SJSA1 (cell line): ENCODE measurements at places on chromosomes 16 and 17.
A peak's percentile ranks its signal among the peaks of the same experiment; 100 is the strongest.

- DNase-seq = no peak
Measured at GRCh38 chr17:33369876-33370275, 76.8 kb upstream of the ASIC2 start.

- DNase-seq = no peak
Measured at GRCh38 chr17:64024215-64024654, 3.8 kb upstream of the ICAM2 start.

GRCh38 chr16:22946433-22946832 lies 132.5 kb downstream of the HS3ST2 start:
- no peak for DNase-seq

- DNase-seq = no peak
Measured at GRCh38 chr17:44069974-44070454, 521 bp upstream of the G6PC3 start.

DNA sequence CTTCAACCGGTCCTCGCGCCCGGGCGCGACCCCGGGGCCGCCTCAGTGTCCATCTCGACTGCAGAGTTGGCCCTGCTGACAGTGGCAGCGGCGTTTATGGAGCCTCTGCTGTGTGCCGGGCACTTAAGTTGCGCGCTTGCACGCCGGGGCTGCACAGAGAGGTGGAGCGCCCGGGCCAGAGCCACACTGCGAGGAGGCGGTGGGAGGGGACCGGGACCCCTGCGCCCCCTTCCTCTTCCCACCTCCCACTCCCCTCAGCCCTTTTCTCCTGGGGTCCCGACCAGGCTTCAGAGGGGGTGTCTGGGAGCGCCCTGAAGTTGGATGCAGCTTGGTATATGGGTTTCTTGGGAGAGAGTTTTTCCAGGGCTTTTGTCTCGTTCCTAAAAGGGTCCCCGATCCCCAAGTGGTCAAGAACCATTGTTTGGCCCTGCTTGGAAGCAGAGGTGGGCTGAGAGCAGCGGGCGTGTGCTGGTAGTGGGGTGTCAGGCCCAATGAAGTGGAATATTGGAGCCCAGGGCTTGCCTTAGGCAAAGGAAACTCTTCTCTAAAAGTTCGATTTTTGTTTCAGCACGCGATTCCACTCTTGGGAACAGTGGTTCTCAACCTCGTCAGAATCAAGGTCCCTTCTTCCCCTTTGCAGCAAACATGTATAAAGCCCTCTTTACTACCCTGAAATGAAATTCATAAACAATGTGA lies 605 bp downstream of the MRTFB start:
- DNase-seq = peak; percentile 51

GRCh38 chr16:69596801-69597200 lies 31.0 kb downstream of the NFAT5 start:
- DNase-seq = no peak

- no peak for DNase-seq
Measured at GRCh38 chr16:19578378-19578971, 23.0 kb downstream of the VPS35L start.

- DNase-seq = no peak
Measured at GRCh38 chr17:39627712-39628516, 1.2 kb downstream of the PPP1R1B start.

DNA sequence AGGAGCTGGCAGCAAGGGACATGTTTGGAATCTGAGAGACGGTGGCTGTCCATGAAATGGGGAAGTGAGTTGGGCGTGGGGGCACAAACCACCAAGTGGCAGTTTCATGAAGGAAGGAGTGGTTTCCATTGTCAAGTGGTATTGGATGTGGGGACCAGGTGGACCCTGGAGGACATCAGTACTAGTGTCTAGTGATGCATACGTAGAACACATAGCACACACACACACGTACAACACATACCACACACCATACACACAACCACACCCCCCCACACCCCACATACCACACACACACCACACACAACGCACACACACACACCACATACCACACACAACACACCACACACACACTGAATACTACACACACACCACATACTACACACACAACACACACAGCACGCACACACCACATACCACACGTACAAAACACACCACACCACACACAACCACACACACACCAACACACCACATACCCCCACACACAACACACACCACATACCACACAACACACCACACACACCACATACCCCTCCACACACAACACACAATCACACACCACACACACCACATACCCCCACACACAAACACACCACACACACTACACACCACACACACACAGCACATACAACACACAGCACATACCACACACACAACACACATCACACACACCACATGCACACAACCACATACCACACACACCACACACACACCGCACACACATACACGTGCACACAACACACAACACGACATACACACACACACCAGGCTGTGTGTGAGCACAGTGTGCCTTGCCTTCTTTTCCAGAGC lies 41.1 kb upstream of the GSE1 start:
- DNase-seq = no peak

DNA sequence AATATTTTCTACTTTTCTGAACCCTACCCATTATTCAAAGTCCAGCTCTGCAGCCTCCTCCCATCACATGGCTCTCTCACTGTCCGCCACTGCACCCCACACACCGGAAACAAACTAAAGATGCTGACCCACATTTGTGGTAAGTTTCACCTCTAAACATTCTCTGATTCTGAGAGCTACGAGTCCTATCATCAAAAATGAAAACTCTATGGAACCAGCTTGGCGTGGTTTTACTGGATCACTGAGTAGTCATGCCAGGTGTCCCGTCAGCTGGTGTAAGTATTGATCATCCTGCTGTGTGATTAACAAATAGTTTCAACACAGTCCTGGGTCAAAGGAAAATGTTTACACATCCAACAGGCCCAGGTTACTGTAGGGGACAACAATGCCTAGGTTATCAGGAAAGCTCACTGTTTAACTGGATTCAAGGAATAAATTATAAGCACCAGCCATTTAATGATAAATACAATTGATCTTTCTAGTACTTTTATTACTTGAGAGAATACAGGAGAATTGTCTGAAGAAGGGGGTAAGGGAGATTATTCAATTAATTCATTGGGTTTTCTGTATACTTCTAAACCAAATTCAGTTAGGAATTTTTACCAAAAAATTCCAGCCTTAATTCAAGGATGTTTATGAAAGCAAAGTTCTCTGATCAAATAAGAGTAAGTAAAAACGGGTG lies 33.9 kb downstream of the CYTH1 start:
- DNase-seq = no peak

DNA sequence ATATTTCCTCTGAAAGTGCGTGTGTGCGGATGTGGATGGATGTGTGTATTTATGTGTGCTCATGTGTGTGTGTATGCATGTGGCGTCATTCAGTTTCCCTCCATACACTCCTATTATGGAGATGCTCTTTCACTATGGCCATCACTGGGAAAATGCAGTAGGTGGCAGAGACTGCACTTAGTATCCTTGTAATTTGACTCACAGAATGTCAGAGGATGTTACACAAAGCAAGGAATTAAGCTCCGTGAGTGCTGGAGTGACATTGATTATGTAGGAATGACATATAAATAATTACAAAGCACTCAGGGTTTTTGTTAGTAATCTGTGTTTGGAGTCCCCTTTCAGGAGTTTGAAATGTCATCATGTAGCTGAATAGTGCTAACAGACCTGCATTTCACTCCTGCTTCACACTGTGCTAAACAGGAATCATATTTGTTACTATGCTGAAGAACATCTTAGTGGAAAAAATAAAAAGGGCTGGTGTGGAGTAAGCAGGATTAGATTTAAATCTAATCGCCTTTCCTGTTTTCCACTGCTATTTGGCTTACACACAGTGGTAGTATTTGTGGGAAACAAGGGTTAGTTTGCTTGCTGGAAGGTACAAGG lies 59.6 kb downstream of the HS3ST4 start:
- no peak for DNase-seq

DNA sequence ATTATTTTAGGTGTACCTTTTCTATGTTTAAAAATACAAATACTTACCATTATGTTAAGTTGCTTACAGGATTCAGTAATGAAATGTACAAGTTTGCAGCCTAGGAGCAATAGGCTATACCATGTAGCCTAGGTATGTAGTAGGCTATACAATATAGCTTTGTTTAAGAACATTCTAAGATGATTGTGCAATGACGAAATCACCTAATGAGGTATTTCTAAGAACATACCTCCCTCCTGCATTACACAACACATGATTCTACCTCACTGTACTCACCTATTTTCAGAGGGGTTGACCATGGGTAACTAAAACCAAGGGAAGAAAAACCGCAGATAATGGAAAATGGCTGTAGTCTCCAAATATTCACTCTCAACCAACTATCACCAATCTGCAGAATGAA lies 35.3 kb upstream of the TBC1D3K start:
- no peak for DNase-seq

DNA sequence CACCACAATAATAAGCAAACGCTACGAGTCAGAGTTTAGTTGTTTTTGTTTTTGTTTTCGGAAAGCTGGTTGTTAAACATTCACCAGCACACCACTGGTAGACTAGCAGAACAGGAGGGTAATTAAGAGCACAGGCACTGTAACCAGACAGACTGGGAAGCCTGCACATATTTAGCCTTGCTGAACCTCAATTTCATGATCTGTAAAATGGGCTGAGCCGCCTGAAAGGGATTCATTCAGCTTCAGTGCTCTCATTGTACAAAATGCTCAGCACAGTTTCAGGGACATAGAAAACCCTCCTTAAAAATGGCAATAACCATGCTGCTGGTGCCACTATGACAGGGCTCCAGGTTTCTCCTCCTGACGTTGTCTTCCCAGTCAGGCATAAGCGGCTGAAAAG lies 66.4 kb downstream of the TMEM114 start:
- DNase-seq = no peak

GRCh38 chr16:75787440-75787839 lies 61.1 kb upstream of the CPHXL start:
- DNase-seq = no peak

DNA sequence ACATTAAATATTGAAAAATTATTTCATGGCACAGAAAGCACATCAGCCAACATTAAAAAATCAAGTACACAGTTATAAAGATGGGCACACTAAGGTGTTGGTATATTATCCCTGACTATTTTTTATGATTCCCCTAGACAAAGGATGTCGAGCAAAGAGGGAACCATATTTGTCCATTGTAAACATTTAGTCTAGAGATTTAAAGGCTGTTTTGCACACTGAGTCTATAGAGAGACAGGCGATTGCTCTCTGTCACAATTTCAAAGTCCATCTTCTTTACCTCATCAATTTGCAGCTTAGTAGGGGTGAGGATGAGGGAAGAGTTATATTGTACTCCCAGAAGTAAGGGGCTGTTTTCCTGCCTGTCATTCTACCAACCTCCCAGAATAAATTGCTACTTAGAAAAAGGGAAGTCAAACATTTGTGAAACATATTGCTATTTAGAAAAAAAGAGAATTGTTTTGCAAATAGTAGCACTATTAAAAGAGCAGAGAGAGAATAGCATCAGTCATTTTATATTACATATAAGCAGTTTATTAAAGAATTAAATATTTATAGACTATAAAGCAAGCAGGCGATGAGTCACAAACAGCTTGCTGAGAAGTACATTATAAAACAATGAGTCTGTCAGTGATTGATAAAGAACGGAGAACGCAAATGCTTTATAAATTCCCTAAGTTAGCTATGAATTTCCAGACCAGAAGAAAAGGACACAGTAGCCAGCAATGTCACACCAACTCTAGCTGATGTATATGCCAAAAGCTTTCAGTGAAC lies 270.6 kb upstream of the PMFBP1 start:
- DNase-seq = no peak

- DNase-seq = no peak
Measured at GRCh38 chr16:74651841-74652240, 14.8 kb downstream of the RFWD3 start.

GRCh38 chr16:72240466-72240865 lies 68.5 kb upstream of the PMFBP1 start:
- DNase-seq = no peak

GRCh38 chr17:28970879-28971278 lies 19.6 kb upstream of the PHF12 start:
- DNase-seq = no peak

GRCh38 chr17:79033741-79034501 lies 10.0 kb downstream of the C1QTNF1 start:
- peak; percentile 41 for DNase-seq

GRCh38 chr17:20925091-20925490 lies 117.7 kb downstream of the USP22 start:
- no peak for DNase-seq

GRCh38 chr16:52825892-52826291 lies 226.8 kb downstream of the CHD9NB start:
- DNase-seq = no peak

GRCh38 chr17:75082683-75083082 lies 5.1 kb upstream of the SLC16A5 start:
- no peak for DNase-seq

DNA sequence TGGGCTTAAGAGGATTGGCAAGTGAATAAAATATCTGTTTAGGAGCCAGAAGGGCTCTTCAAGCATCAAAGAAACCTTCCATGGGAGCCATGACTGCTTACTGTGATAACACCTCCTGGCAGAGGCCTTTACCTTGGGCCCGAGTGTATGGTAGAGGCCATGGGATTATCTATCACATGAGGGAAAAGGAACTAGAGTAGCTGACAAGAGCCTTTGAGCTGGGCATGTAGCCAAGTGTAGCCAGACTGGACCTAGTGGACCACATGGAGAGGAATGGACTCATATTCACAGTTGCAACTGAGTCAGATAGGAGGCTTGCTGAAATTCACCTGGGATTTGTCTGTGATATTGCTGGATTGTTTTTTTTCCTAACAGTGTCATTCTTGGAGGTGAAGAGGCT lies 276.0 kb upstream of the ZFHX3 start:
- no peak for DNase-seq

DNA sequence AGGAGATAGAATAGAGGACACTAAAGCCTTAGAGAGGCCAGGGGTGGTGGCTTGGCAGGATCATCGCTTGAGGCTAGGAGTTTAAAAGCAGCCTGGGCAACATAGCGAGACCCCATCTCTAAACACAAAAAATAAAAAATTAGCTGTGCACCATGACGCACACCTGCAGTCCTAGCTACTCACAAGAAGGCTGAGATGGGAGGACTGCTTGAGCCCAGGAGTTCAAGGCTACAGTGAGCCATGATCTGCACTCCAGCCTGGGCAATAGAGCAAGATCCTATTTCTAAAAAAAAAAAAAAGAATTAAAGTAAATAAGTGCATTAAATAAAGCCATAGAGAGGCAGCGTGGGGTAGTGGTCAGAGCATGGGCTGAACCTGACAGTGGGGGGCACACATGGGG lies 19.1 kb downstream of the SBK1 start:
- no peak for DNase-seq

DNA sequence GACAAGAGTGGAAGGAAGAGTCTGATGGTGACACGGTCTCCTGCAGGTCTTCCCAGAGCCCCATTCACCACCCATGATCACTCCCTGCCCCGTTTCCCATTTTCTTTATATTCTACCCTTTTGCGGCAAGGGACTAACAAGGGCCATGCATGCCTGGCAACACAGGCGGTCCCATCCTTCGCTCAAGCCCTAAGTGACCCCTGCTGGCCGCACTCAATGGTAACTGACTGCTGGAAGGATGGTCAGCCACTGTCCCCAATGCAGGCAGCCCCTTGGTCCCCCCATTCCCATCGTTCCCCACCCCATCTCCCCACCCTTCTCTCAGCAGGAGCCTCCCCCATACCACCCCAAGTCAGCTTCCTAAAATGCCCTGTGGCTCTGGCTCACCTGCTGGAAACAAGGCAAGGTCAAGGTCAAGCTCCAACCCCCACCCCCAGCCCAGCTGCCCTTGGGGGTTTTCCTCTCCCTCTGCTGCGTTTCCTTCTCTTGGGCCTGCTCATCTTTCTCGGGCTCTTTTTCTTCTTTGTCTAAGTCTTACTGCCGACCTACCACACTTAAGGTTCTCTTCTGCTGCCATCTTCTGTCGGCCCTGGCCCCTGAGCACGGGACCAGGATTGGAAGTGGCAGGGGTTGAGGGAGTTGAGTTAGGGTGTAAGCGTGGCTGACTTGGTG lies 116.0 kb downstream of the RPTOR start:
- DNase-seq = no peak
